ENCODE measurements at places on chromosomes 3 and 15.

GRCh38 chr3:27544372-27544865 lies 60.2 kb upstream of the SLC4A7 start:
- DNase-seq, result peak; percentile 86

DNA sequence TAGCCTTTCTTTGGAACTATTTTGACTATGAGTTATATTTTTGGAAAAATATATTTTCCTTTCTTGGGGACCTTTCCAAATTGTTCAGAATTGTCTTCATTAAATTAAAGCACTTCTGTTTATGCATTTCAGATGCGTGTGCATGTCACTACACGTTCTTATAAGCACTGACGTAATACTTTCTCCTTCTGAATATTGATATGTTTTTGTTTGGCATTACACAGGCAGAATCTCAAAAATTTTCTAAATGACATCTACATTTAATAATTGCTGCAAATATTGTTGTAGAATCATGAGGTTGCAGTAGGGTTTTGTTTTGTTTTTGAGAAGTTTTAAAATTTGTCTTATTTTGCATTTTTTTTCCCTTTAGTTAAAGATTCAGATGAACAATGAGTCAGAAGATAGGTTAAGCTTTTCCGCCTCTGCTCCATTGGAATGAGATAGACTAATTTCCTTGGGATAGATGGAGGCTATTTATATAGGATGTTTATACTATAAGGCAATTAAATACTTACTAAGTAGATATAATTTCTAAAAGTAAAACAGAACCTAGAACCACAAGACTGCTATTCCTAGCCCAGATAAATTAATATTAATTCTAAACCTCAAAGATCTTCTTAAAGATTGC lies 110.8 kb downstream of the MBNL1 start:
- no peak for DNase-seq

GRCh38 chr3:13869761-13870343 lies 10.0 kb downstream of the WNT7A start:
- no peak for DNase-seq

- no peak for DNase-seq
These were observed 35.1 kb downstream of the USP3 start for GRCh38 chr15:63539521-63539920.

- peak; percentile 4 for DNase-seq
These were observed 1074.8 kb upstream of the ALCAM start for GRCh38 chr3:104291878-104292277.

- no peak for DNase-seq
These were observed 95.0 kb downstream of the FNDC3B start for GRCh38 chr3:172134352-172134751.

GRCh38 chr3:35677797-35678196 lies 38.5 kb downstream of the ARPP21 start:
- DNase-seq, result peak; percentile 40

- DNase-seq, result no peak
These were observed 85.8 kb downstream of the SLC49A4 start for GRCh38 chr3:122880624-122881023.
